Stimulated activated CD4-positive, alpha-beta T cell treated with anti-CD3 and anti-CD28 coated beads, Interleukin-1b, Interleukin-23, amount 100 ng/mL, for 24 hours (primary cell): ENCODE measurements at places on chromosomes 12 and 14.

DNA sequence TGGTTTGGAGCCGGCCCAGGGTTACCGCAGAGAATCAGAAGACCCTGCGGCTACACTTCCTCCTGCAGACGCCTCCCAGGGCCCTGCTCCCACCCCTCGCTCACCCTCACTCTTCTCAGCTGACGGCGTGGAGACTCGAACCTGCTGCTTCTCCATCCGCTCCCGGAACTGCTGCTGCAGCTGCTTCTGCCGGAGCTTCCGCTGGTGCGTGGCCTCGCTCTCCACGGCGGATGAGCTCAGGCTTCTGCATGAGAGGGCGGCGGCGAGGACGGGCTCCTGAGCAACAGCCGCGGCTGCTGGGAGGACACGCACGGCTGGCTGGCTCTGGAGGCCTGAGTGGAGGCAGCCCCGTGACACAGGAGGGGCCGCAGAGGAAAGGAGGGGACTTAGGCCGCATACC lies 33.3 kb downstream of the RAD52 start:
- no peak for DNase-seq

GRCh38 chr12:28104903-28105864 lies 85.1 kb upstream of the CCDC91 start:
- no peak for DNase-seq

DNA sequence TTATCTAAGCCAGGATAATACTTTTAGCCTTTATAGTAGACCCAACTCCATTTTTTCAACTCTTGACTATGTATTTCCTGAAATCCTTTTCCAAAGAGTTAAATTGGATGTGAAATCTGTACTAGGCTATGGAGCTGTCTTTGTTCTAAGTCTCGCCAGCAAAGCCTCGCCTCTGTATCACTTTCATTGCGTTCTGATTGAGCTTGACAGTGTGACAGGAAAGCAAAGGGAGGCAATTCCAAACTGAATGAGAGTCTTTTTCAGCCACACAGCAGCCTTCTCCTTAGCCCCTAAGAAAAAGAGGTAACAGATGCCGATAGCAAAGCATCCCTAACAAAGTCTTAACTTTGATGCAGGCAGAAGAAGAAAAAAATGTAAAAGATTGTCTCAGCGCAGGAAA lies 154.6 kb upstream of the OTX2 start:
- DNase-seq = no peak

- DNase-seq = no peak
Measured at GRCh38 chr12:1083151-1083888, 92.3 kb downstream of the ERC1 start.

DNA sequence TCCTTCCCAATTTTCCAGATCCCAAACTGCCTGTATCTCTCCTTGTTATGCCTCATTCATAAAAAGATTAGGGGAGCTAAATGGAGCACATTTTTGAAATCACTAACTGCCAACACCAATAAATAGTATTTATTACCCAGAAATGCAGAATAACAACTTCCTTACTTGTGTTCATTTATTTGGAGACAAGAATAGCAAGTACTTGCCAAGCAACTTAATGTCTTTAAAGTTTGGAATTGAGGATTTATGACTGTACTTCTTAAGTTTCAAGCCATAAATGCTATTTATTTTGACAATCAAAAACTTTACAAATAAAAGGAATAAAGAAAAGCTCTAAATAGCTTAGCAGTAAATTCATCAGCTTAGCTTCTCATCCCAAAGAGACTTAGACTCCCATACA lies 626.1 kb upstream of the NOVA1 start:
- no peak for DNase-seq

- no peak for DNase-seq
Measured at GRCh38 chr12:92762773-92763172, 60.0 kb downstream of the PLEKHG7 start.

DNA sequence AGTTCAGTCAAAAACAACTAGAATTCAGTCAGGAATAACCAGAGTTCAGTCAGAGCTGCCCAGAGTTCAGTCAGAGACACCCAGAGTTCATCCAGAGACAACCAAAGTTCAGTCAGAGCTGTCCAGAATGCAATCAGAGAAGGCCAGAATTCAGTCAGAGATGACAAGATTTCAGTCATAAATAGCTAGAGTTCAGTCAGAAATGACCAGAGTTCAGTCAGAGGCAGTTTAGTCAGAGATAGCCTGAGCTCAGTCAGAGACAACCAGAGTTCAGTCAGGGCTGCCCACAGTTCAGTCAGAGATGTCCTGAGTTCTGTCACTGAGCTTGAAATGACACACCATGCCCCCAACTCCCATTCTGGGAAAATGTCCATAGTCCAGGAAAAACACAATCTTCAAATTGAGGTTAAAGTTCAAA lies 1102.8 kb downstream of the BCL11B start:
- DNase-seq = no peak
